ENCODE measurements at places on chromosomes 5 and 9.

DNA sequence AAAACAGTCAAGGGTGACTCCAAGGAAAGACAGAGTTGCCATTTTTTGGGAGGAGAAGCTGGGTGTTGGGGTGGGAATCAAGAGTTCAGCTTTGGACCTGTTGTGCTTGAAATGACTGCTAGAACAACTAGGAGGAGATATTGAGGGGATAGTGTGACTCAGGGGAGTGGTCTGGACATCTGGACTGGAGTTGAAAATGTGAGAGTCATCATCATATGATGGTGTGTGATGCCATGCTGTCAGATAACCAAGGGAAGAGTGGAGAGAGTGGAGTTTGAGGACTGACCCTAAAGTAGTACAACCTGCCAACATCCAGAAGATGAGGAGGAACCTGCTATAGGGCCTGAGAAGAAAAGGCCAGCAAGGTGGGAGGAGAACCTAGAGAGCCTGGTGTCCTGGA, 199.7 kb downstream of the ARHGEF28 start:
- DNase-seq, result no peak

DNA sequence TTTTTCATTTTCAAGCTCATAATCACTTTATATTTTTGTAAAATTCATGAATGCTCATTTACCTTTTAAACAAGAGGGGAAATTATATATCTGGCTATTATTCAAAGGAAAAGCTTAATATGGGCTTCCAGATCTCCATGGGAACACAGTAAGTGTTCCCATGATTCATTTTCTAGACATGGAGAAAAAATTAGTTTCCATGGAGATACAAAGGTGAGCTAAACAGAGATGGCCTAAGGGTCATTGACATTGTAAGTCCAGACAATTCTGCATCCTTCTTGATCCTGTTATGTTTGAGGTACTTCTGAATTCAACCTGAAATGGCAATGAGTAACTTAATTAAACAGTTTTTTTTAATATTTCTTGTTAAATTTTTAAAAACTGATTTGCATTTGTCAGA, 341.4 kb upstream of the PRR16 start:
- DNase-seq, result no peak

GRCh38 chr5:57405984-57406383, 76.6 kb downstream of the ACTBL2 start:
- no peak for DNase-seq

- DNase-seq, result no peak
Measured at GRCh38 chr5:68365889-68366288, 150.3 kb downstream of the PIK3R1 start.

- DNase-seq, result no peak
Measured at GRCh38 chr5:69313428-69313827, 19.2 kb downstream of the CCDC125 start.

DNA sequence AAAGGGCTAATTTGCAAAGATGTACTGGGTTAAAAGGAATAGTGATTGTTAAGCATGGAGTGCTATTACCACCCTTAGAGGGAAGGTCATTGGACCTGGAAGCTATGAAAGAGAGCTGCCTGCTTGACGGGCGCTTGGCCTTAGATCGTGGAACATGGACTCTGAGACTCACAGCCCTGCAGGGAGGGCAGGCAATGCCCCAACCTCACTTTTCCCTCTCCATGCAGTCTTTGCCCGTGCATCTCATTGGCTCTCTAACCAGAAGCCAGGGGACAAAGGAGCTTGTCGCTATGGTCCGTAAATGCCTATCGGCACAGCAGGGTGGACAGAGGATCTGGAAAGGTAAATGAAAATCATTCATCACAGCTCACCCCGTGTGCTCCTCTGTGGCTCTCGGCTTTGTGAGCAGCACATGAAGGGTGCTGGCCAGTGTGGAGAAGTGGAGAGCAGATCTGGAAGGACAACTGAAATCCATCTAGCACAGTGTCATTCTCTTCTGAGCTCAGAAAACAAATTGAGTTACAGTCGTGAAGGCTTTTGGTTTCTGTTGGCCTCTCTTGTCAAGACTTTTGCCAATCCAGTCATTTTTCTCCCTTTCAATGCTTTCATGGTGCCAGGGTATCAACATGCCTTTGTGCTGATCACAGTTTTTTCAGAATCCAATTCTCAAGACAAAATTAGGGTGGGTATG, 186.2 kb downstream of the SNX18 start:
- no peak for DNase-seq

DNA sequence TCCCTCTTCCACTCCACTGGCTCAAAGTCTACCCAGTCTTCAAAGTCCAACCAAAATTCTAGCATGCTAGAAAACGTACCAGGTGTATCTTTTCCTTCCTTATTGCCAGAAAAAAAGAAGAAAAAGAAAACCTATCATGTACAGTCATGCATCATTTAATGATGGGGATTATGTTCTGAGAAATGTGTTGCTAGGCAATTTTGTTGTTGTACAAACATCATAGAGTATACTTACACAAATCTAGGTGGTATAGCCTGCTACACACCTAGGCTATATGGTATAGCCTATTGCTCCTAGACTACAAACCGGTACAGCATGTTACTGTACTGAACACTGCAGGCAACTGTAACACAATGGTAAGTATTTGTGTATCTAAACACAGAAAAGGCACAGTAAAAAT, 104.8 kb downstream of the SREK1 start:
- no peak for DNase-seq

GRCh38 chr5:98308960-98309359, 464.5 kb upstream of the RGMB start:
- no peak for DNase-seq

DNA sequence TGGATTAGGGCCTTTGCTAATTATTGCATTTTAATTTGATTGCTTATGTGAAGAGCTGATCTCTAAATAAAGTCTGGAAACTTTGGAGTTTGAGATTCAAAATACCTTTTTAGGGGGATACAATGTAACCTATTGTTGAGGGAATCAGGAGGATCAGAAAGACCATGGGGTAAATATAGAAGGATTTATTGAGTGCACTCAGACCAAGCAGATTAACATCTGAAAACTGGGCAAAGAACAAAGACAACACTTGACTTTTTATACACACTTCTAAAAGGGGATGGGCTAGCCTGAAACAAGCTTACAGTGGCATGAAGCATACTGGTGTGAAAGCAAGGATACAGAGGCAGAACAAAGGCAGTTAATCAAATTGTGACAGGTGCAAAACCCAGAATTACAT, 174.3 kb downstream of the MRPS30 start:
- no peak for DNase-seq

DNA sequence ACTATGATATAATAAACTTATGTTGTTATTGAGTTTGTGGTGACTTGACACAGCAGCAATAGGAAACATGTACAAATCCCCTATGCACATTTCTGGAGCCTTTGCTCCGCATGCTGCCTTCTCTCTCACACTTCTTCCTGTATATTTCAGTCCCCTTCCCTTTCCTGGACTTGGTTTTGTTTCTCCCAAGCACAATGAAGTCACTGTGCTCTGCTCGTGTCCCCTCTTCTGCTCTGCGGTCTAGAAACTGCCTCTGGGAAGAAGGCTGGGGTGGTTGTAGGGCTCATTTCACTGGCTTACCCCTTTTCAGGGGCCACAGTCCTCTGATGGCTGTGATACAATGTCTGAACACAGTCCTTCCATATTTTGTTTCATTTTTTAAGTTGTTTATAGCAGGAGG, 15.7 kb upstream of the FGD3 start:
- DNase-seq, result no peak

DNA sequence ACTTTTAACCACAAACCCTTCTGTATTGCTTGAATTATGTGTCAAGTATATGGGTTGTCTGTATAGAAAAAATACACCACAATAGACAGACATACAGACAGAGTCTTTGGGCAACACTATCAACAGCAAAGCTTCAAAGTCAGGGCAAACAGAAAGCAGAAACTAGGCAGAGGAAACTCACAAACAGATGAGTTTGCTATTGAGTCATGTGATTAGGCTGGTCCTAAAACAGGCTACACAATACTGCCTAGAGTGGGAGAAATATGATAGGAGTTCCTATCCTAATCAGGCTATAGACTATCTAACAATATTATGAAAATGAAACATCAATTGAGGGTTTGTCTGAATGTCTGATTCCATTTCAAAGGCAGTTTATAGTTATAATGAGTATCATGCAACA, 156.4 kb downstream of the EDIL3 start:
- no peak for DNase-seq

DNA sequence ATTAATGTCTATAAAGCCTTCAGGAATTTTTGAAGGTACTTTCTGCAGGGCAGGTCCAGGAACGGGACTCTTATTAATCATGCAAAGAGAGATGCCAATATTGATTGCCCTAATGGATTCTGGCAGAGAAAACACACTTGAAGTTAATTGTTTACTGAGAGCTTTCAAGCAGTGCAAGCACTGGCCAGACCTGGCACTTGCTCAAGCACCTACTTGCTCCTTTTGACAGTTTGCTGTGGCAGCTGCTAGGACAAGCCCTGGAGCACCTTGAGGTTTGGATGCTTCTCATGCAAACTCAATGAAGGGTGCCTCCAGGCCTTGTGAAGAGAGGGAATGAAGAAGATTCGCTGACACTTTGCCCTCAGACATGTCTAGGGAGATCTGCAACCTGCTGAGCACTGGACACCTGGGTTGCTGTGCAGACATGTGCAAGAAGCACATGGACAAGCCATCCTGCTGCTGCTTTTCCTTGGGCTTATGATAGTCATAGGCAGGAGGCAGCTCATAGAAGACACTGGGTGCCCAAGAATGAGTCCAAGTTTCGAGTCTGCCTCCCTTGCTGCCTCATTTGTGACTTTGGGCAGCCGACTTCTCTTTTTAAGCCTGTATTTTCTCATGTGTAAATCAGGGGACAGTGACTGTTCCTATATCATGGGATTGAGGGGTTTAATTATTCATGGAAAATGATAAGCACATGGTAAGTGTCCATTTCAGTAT, 88.8 kb upstream of the EQTN start:
- DNase-seq, result no peak

DNA sequence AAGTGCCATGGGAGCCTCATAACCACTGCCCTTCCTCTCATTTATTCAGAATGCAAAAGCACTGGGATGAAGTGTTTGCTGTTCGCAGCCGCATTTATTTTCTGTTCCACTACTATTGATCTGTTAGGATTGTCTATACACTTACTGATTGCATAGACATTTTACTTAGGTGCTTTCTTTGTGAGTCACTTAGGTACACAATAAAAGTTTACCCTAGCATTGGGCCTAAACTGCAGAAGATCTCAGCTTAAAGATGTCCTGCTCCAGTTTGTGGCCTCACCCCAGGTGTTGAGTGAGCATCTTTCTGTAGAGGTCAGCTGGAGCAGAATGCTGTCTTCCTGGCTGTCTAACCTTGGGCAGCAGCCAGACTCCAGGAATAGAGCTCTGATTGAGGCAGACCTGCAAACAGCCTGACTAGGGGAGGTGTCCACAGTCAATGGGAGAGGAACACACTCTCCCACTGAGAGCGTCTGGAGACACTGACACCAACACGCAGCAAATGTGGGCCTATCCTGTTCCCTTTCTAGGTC, 54.0 kb downstream of the GPR21 start:
- DNase-seq, result no peak

DNA sequence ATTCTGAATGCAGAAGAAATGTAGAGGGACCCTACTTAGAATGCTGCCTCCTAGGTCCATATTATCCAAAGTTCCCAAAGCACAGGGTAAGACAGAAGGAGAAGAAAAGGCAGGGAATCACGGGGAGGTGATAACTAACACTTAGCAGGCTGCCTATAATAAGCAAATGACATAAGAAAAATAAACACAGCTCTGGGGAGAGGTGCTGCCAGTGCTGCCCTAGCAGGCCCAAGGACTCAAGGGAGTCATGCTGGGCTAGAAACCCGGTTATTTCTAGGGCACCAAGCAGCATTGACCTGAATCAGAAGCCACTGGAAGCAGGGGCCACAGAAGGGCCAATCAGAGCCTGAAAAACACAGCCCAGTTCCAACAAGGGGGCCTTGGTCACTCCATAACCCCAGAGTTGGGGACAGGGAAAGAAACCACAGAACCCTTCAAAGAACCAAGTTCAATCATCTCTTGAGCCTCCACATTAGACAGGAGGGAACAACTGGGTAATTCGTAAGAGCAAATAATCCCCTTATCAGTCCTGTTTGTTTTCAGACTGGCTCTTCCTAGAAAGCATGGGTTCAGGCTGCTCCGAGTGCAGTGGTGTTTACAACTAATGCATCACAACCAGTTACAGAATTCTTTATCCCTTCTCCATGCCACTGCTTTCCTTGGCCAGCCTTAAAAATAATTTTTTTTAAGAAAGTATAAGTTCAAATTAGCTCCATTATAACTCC, 24.0 kb downstream of the NRG2 start:
- no peak for DNase-seq

- DNase-seq, result no peak
Measured at GRCh38 chr5:133432956-133433532, 179.3 kb downstream of the FSTL4 start.

GRCh38 chr5:154227090-154227489, 36.6 kb downstream of the GALNT10 start:
- DNase-seq, result no peak

DNA sequence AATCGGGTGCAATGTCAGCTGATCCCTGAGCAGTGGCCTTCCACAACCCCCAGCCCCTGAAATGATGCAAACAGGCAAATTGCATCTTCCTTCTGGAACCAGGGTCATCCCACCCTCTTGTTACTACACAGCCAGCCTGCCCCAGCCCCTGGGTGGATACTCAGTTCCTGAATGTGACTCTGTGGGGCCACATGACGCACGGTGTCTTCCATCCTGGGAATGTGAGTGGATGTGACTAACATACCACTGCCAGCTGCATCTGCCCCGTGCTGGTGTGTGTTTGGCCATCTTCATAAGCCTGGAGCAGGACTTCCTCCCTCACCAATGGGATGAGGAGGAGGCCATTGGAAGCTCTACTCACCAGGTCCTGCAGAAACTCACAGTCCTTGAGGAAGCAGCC, 257.9 kb upstream of the ADAMTS16 start:
- DNase-seq, result no peak

DNA sequence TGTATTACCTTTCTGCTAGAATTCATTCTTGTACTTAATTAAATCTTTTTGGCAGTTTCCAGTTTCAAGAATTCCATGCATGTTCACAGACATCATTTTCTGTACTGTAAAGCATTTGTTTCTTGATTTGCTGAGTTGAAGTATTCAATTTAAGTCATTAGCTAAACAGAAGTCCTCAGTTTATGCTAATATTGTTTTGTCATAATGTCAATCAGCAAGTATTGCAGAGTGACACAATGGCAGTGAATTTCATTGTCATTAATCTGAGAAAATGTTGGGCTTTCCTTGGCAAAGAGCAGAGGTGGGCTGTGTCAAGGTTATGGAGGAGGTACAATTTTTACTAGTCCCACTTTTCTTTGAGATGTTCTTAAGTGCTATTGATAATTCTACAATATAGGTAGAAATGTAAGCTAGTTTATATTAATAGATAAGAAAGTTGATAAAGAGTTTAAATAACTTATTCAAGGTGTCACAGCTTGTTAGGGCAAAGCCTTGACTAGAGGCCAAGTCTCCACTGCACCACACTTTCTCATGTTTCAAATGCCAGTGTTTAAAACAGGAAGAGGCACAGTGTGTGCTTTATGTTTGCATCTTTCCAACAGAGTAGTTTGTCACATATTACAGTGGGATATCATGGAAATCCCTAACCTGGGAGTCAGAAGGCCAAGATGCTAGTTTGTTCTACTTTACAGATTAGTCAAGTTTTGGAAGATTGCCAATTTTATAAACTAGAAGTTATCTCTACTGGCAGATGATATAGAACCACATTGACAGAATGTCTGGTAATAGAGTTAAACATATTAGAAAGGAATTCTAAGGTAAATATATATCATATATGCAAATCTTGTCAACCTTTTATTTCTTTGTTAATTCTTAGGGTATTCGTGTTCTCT, 56.3 kb downstream of the SLF1 start:
- no peak for DNase-seq

- peak; percentile 37 for DNase-seq
Measured at GRCh38 chr5:8188874-8189565, 320.1 kb downstream of the MTRR start.
